ENCODE measurements at places on chromosomes 5 and 9.

DNA sequence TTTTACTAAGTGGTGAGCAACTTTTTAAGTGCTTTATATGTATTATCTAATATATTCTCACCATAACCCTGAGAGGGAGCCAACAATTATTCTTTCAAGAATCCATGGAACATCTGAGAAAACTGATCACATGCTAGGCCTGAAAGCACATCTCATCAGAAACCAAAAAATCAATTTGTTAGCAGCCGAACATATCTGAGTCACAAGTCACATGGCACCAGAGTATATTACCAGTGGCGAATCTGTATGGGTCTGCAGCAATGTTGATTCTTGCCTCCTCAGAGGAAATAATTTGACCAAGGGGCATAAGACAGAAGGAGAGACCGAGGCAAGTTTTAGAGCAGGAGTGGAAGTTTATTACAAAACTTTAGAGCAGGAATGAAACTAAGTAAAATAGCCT, 25.3 kb upstream of the SIL1 start:
- DNase-seq, result no peak

- no peak for DNase-seq
Measured at GRCh38 chr9:134670042-134670525, 28.5 kb downstream of the COL5A1 start.

- DNase-seq, result no peak
Measured at GRCh38 chr5:10620346-10620745, 56.5 kb downstream of the ANKRD33B start.

DNA sequence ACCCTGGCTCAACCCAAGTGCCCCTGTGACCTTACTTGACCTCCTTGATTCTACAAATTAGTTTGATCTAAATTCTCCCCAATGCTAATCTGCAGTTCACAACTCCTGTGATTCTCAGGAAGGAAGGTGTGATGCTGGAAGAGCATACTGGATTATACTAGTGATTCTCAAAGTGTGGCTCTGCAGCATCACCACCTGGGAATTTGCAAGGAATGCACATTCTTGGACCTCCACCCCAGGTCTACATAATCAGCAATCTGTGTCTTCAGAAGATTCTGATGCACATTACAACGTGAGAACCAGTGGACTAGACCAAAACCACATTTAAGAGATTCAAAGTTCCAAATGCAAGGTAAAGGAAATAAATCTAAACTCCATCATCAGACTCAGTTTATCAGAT, 198.6 kb downstream of the AGTPBP1 start:
- DNase-seq, result no peak

DNA sequence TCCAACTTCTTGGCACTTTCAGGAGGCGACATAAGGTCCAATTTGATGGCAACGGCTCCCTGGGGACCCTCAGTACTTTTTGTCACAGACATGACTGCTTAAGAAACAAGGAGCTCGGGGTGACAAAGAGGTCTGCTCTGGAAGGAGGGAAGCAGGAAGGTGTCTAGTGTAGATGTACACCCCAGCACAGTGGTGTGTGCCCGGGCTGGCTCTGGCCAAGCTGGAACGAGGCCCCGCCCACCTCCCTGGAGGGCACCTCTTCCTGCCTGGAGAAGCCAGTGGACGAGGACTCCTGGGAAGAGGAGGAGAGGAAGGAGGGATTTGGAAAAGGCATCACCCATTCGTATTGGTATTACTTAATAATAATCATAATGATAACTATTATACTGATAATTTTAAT, at the start of gene SLC36A2:
Gene SLC36A2 (minus strand): TSS at position 191 of the 400 bp plus-strand sequence. CDS start 99 bp downstream, at position 92.
- no peak for DNase-seq

DNA sequence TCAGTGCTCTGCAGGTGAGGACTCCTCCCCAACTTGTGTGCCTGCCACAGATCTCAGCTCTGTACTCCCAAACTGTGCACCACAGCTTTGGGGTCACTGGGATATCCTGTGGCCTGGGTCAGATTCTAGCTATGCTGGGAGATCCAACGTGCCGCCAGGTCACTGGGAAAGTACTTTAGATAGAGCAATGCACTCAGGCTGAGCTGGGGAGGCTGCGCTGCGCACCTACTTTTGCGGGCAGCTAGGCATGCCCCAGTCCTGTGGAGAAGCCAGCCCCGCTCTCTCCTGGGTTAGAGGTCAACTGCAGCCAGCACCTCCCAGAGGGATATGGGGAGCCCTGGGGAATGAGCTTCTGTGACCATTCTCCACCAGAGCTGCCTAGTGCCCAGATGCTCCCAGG, 552.1 kb upstream of the CDH9 start:
- no peak for DNase-seq

DNA sequence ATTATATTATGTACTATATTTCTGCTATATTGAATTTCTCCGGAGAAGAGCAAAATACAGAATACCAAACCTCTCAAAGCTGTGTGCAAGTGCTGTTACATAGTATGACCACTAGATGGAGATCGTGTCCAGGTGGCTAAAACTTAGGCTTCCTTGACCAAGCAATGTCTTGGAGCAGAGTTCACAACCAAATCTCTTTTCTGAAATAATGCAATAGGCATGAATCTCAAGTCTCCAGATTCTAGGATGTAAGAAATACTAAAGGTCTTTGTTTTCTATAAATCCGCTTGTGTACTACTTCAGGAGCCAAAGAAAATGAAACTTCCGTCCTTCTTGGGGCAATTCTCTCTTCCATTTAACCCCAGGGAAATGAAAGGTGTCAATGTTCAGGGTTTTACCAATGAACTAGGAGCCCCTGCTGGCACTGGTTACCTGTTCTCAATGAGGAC, 181.5 kb upstream of the RAI14 start:
- DNase-seq, result peak; percentile 45

- no peak for DNase-seq
Measured at GRCh38 chr9:123044586-123044985, 11.1 kb downstream of the GPR21 start.

- DNase-seq, result no peak
Measured at GRCh38 chr5:44385291-44385900, 3.8 kb downstream of the FGF10 start.

DNA sequence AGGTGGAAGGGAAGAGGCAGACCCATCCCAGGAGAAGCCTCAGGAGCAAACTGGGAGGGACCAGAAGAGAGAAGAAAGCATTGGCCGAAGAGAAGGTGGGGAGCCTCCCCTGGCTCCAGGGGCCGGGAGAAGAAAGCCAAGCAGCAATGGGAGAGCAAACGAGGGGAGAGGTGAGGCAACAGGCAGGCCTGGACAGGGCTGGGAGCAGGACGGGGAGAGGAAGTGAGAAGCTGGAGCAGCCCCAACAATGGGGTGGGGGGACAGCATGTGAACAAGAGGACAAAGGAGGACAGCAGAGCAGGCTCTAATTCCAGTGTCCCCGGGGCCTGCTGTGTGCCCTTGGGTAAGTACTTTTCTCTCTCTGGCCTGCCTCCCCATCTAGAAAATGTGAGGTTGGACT, 115.3 kb downstream of the PSD2 start:
- DNase-seq, result no peak

DNA sequence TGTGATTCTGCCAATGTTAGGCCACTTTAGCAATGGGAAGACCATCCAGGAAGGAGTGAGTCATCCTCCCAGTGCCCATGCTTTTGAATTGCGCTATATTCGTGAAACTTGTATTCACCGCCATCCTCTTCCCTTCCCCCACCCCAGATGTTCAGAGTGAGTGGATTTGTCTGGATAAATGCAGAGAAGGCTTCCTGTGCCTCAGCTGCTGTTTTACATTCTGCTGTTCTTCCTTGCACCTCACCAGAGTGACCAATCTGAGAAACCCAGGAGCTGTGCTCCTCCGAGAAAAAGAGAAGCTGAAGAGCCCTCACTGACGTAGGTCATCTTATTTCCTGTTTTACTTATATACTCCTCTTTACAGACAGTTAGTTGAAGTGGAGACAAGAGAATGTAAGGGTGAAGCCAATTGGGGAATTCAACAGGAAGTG, 24.6 kb upstream of the SVEP1 start:
- no peak for DNase-seq

DNA sequence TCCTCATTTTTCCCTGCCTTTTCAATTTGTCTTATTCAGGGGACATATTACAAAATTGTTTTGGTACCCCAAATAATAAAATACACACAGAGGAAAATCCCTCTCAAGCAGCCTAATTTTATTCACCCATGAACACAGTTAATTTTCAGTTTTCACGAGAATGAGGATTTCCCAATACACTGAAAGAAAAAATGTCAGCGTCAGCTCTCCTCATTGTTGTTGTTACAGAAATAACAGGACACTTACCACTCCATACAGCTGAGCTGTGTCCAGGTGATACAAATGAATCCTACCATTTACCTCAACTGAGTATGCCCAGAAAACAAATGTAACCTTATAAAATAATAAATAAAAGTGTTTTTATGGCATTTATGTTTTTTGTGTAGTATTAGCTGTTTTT, 144.6 kb upstream of the PCA3 start:
- DNase-seq, result no peak

- DNase-seq, result no peak
Measured at GRCh38 chr9:93137362-93137761, 3.3 kb upstream of the NINJ1 start.

DNA sequence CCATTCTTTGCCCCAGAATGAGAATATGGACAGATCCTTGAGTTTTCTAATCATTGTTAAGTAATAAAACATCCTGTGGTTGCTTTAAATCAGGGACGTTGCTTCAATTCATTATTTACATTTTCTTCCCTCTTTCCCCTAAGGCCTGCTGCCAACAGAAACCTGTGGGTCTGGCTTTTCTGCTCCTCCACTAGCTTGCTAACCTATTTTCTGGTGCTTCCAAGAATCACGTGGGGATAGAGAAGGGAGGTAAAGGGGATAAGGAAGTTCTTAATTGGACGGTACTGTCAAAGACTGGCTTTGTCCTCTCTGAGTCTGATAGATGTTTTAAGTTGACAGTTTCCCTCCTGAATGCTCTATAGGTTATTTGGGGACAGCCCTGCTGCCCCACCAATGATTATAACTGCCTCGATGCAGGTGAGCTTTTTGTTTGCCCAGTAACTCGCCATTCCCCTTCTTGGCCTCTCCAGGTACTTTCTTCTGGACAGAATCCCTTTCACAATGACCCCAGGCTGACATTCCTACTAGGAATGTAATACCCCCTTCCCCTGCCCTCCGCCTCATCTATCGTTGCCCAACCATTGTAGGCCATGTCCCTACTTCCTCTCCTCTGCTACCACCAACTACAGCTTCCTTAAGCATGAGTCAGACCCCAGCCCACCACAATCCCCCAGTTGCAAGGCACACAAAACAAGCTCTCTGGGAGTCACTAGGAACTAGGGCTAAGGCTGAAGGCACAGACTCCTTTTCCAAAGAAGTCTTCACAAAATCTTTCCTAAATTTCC, 19.9 kb upstream of the CPEB4 start:
- DNase-seq, result no peak

DNA sequence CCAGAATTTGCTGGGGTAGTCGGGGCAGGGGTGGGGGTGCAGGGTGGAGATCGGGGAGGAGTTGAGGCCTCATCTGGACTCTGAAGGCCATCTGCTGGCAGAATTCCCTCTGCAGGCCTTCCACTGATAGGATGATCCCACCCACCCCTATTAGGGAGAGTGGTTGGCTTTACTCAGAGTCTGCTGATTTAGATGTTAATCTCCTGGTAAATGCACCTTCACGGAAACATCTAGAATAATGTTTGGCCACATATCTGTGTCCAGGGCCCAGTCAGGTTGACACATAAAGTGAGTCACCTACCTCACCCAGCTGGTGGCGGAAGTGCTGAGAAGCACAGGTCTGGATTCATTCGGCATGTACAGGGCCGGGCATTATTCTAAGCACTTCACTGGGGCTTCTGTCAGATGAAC, 50.0 kb downstream of the DAPK1 start:
- no peak for DNase-seq

DNA sequence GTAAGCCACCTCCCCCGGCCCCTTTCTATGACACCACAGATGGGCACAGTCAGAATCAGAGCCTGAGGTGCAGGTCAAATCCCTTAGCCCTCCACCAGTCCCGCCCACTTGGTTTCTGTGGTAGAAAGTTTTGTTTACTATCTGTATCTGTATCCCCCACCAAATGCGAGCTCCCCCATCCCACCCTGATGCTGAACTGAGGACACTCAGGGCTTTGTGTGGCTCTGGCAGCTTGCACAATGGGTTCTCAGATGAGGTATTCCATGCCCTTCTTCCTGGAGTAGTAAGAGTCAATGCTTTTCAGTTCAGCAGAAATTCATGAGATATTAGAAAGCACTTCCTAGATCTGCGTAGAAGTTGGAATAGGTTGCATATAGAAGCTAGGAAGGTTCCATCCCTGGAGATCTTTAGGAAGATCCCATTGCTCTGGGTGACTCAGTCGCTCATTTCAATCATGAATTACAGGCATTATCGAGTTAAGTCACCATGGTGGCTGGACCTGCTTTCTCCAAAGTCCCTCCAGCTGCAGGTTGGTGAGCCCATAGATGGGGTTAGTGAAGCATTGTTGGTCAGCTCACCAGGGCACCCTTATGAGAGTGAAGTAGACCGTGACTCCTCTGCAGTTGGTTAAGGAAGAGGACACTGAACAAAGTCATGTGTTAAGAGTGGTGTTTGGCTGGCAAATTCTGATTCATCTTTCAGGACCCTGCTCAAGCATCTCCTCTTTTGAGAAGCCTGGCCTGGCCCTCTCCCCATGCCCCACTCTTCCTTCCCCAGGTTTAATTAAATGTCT, 10.6 kb upstream of the KCNIP1 start:
- no peak for DNase-seq

DNA sequence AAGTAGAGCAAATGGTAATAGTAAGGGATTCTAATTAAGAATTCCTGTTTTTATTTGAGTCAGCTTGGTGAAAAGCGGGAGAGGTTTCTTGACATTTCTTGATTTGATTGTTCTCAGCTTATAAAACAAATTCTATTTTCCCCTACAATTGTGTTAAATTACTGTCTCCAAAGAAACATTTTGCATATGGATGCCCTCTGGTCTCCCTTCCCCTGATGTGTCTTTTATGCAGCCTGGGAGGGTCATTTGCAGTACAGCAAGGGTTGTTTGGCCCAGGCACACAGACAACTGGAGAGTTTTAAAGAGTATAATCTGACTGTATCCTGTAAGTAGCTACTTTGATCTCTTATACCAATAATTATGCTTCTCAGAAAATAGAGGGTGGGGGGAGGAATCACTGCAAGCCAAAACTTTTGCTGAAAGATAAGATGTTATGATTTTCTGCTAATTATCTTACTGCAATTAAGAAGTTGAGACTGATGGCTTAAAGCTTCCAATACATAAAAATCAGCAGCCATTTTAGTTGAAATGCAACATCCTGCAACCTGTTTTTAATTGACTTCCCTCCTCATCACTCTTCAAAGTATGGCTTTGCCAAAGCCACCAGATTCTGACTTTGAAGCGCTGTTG, 204.1 kb upstream of the SEMA6A start:
- DNase-seq, result no peak

DNA sequence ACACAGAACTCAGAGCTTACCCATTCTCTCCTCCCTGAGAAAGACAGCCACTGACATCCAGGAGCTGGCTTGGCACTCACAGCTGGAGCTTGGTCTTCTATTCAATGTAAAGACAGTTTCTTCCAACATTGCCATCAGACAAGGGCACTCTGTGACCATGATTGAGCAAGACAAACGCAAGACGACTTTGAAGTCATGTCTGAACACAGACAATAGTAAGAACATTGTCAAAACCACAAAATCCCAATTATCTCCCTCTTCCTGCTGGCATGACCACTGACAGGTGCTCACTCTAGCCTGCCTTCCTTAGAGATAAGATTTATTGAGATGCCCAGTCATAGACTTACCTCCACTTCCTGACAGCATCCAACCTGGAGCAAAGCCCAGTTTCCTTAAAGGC, 328.0 kb downstream of the MSX2 start:
- DNase-seq, result no peak

Measured in 8988T (cell line).